ENCODE measurements at places on chromosomes 5 and 9.

GRCh38 chr9:121725008-121725775 lies 73.8 kb downstream of the DAB2IP start:
- DNase-seq = no peak

DNA sequence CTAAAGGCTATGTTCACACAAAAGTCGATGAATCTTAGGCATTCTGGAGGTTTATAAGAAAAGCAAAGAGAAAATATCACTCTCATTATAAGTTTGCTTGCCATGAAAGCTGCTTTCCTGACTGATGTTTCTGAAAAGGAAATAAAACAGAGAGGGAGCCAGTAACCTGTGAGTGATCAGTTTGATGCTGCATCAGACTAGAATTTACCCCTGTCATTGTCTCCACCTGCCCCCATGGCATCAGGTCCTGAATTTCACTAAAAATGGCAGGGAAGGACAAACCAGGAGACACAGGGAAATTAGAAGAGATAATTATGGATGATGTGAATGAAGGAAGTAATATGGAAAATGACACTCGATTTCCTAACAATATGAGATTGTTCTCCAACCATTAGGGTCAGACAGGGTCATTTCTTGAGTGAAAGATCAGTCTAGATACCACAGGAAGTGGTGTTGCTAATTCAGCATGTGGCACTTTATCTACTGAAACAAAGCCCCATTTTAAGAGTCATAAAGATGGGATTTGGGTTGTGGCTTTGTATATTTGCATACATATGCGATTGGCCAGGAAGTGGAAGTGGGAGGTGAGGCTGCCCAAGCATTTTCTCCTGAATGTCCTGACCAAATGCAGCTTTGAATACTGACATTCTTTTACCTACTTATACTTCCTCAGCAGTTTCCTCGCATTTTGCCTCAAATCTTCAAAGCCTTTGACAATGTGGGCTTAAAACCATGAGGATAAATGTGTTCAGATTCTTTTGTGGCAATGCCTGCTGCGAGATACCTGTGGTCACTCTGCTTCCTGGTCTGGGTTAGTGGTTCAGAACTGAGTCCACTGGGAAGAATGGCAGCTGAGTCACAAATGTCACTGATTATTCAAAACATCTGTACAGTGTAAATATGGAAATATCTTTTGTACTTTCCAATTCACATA lies 29.7 kb downstream of the MEGF10 start:
- no peak for DNase-seq

DNA sequence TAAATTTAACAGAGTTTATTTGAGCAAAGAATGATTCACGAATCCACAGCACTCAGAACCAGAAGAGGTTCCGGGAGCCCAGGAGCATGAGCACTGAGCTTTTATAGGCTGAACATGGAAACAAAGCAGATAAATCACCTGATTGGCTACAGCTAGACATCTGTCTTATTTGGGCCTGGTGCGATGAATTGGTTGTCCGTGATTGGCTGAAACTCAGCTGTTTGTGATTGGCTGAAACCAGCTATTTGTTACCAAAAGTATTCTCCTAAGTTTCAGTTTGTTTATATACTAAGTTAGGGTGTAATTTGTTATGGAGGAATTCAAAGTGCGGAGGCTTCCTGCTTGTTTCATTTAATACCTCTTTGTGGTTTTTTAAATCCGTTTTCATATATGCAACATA lies 15.8 kb upstream of the LCP2 start:
- DNase-seq = no peak

GRCh38 chr9:125472926-125473701 lies 211.5 kb downstream of the GAPVD1 start:
- DNase-seq = no peak

DNA sequence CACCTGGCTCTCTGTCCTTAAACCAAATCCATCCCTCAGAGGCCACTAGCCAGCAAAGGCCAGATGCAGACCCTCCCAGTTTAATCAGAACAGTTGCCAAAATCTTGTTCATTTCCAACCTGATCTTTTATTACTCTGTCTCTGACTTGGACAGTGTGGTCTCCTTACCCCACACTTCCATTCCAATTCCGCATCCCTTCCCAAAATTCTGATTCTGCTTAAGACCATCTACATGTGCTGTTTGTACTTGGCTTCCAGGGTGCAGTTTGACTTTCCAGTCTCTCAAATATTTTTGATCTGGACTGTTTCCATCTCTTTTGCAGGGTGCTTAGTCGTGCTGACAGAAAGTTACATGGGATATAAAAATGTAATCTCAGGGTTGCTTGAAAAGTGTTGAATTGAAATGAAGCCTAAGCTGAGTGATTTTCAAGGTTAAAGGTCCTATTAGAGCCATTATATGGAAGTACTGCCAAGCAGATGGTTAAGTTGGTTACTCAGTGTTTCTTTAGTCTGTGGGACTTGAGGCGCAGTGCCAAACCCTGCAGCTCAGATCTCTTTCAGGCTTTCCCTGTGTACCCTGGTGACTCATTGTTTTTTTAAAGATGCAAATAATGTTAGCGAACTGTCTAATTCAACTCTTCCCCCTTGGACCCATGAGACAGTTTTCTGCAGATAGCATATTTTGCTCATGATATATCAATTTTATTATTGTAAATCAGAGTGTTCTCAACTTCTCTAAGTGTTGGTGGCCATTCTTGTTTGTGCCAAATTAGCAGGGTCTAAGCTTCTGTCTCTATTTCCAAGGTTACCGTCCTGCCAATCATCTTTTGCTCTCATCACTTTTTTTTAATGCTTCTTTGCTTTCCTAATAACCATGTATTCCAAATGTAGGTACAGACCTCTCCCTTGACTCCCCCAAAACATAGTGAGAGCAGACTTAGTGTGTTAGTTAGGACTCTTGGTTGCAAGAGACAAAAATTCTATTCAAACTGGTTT lies 18.2 kb upstream of the DCP2 start:
- DNase-seq = no peak

- no peak for DNase-seq
These were observed 14.5 kb upstream of the LPAR1 start for GRCh38 chr9:111052791-111053190.

DNA sequence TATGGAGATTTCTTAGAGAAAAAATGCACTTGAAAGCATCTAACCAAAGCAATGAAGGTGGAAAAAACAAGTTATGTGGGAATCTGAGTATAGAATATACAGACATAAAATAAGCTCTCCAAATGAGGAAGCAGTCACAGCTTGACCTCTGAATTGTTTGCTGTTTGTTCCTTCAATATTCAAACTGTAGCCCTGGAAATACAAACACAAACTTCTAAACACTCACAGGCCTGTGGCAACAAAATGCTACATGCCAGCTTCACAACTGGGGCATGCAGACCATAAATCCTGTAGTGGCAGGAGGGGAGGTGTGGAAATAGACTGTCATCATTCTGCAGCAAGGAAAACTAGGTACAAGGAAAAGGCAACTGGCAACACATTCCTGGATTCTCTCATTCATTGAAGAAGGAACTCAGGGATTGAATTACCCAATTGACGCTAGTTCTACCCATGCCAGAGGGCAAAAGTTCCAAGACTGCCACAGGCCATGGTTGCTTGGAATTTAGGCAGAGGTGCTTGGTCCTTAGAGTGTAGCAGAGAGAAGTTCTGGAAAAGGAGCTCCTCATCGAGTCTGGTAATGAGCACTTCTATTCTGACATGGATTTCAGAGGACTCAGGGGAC lies 349.6 kb downstream of the PDE4D start:
- no peak for DNase-seq

DNA sequence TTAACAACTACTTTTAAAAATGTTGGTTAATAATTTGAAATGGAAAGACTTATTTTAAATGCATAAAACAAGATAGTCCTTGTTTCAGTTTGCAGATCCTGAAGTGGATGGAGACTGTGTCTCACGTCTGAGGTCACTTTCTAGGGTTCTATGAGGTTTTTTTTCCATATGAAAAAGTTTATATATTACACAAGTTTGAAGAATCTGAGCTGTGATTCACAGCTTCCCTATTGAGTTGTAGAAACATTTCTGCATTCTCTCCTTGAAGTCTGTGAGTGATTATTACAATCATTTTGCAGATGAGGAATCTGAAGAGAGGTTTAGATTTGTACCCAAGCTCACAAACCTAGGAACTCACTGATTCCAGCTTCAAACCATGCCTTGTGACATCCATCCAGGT lies 442.5 kb upstream of the KLF4 start:
- DNase-seq = no peak

GRCh38 chr5:137609127-137609526 lies 110.0 kb upstream of the SPOCK1 start:
- DNase-seq = no peak

- no peak for DNase-seq
These were observed 21.2 kb downstream of the COL15A1 start for GRCh38 chr9:98964911-98965336.

GRCh38 chr5:113379936-113380806 lies 54.6 kb downstream of the TSSK1B start:
- DNase-seq = no peak

DNA sequence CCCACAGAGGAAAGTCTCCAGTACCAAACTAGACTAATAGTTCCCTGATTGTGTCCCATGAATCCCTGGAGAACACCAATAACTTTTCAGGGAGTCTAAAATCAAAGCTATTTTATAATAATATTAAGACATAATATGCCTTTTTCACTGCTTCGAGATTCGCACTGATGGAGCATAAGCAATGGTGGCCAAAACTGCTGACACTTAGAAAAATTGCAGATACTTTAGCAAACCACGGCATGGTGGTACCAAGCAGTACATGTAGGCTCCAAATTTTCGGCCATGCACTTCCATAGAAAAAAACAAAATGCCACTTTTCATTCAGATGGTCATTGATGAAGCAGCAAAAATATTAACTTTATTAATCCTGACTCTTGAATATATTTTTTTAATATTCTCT lies 100.3 kb upstream of the PCSK1 start:
- no peak for DNase-seq

DNA sequence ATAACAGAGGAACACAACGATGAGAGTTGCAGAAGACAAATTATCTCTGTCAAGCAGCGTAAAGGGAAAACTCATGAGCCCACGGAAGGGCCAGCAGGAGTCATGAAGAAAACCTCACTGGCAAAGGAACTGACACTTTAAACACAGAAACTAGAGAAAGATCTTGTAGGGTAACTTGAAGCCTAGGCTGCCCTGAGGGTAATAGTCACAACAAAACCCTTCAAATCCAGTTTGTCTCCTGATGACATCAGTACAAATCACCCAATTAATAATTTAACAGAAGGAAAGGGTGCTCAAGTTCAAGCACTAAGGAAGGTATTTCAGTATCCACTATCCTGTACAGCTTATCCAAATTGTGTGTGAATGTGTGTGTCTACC lies 549.1 kb downstream of the MTRR start:
- DNase-seq = no peak

GRCh38 chr9:135343837-135344522 lies 135.6 kb upstream of the PPP1R26 start:
- no peak for DNase-seq

GRCh38 chr9:134366223-134367031 lies 40.2 kb downstream of the RXRA start:
- no peak for DNase-seq

DNA sequence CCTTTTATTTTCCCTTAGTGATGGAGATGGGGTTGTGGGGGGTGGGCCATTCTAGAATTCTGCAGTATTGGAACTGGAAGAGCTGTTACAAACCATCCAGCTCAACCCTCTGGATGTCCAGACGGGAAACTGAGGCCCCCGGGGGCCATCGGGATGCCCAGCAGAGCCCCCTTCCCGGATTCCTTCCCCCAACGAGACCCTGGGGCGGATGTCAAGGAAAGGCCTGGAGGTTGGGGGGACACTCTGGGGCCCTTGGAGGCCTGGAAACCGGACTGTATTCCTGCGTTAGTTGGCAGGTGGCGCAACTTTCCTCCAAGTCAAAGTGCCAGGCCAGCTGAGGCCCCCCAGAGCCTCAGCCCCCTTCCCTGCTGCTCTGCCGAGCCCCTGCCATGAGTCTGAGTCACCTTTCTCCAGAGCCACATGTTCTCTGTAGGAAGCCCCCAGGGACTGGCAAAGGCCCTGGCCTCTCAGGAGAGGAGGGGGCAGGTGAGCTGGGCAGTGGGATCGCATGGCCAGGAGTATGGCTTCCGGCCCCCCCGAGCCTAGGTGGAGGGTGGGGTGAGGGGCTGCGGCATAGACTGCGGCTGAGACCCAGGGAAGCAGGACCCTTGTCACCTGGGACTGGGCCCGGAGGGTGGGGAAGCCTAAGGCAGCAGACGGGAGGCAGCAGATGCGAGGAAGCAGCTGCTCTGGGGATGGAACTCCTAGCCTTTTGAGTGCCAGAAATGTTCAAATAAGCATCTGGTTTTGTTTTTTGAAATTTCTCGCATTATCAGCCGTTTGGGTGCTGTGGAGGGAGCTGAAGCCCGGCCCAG lies 17.8 kb upstream of the FIBCD1 start:
- DNase-seq = no peak

GRCh38 chr5:123360910-123361309 lies 62.3 kb downstream of the CEP120 start:
- DNase-seq = no peak

DNA sequence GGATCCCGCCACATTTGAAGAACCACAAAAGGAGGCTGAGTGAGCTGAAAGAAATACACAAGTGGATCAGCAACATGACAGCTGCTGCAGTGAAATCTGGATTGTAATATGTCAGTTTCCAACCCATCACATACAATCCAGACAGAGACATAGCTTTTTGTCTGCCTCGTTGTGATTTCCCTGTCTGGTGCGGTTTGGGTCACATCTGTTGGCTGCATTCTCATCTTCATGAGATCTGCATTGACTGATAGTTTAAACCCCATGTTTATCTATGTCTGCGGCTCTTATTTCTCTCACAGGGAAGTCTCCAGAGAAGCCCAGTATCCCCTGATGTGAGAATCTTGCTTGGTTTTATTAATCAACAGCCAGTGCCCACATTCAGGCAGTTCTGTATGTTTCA lies 403.1 kb upstream of the ZNF608 start:
- no peak for DNase-seq

DNA sequence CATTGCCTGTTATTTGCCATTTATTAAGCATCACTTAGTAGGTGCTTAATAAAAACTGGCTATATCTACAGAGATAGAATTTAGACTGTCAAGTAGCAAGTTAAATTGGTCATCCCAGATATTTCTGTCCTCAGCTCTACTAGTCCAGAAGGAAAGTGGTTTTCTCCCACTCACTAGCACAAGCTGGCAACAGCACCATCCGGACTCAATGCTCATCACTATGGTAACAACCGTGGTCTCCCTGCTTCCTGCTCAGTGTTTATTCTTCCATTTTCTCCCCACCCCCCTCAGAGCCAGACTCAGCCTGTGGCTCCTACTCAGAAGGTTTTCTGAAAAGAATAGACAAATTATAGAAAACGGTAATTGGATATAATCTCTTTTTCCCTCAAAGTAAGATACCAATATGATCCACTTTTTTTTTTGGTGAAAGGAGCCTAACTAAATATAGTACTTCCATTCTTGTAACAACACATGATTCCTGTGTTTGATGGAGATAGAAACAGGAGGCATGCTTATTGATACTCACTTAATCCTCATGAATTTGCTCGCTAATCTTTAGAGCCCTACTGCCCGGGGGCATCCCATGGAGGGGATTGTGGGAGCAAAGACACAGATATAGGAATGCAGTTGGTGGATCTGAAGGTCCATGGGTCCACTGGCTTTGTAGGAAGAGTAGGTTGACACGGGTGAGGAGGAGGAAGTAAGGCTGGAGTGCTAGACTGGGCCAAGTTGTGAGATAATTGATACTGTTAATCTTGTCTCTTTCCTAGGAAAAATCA lies 191.4 kb downstream of the MAN2A1 start:
- DNase-seq = no peak

All from stimulated activated CD8-positive, alpha-beta memory T cell treated with anti-CD3 and anti-CD28 coated beads, Interleukin-7, amount 100 ng/mL, for 1 hour (primary cell).